ENCODE measurements at places on chromosomes 12 and 14. TPM values are rescaled to one million over a fixed set of nuclear protein-coding genes. Genes with fewer than 3 reads are reported as not detected.

DNA sequence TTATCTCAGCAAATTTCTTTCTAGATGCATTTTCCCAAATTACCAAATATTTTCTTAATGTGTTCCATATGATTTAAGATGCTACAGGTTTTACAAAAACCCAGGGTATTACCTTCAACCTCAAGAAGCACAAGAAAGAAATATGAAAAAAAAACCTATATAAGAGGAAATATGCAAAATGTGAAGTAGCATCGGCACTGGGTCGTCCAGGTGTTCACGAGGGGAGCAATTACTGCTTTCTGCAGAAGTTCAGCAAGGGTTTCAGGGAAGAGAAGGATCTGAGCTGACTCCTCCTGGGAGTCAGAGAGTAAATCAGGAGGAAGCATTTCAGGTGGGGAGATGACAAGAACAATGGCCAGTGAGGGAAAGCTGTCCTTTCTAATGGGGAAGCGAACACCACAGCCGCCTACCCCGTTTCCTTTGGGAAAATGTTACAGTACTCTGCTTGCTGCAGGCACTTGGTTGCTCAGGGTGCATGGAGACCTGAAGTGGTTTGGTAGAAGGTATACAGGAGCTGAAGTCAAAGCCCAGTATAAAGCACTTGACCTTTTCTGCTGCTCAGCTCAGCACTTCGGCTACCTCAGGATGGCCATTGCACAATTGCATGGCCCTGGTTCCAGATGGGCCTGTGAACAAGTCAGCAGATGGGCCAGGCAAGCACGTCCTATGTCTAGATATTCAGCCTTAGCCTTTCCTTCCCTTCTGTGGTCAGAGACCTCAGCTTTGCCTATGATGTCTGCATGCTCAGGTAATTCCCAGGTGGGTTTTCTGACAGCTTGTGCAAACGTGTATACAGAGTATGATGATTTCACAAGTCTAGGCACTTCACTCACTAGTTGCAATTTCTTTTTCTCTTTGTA, 155.6 kb downstream of the PAX9 start:
- DNase-seq, result no peak

ATG101 gene
- 39.8 TPM for total RNA-seq

GRCh38 chr12:49912345-49913255, 8.9 kb upstream of the FAIM2 start:
- no peak for DNase-seq

LYZ gene
- 4.5 TPM for total RNA-seq

- no peak for DNase-seq
These were observed at the start of gene TNFRSF1A for GRCh38 chr12:6341417-6342139. Gene TNFRSF1A (minus strand): TSS chr12:6342076. CDS start chr12:6341814, 262 bp downstream.

DNA sequence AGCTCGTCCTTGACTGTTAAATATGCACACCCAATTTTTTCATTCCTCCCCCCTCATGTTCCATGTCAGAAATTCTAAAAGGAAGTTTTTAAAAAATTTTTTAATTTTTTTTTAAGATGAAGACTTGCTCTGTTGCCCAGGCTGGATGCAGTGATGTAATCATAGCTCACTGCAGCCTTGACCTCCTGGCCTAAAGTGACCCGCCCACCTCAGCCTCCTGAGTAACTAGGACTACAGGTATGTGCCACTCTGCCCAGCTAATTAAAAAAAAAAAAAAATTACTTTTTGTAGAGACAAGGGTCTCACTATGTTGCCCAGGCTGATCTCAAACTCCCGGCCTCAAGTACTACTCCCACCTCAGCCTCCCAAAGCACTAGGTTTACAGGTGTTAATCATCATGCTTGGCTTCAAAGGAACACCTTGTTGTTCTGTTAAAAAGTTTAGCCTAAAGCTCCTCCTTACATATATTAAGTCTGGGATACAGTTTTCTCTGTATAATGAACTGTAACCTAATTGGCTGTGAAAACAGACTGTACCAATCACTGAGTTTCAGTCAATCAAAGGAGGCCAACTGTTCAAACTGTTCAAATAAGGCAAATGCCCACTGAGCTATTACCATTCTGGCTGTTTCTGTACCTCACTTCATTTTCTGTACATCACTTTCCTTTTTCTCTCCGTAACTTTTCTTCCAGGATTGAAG, 17.8 kb downstream of the SDR9C7 start:
- DNase-seq, result no peak

ZNF740 gene
- total RNA-seq, result 5.9 TPM

- peak; percentile 69 for DNase-seq
These were observed 197.0 kb downstream of the DAD1 start for GRCh38 chr14:22391908-22392565.

NRL gene
- not detected for total RNA-seq

DNA sequence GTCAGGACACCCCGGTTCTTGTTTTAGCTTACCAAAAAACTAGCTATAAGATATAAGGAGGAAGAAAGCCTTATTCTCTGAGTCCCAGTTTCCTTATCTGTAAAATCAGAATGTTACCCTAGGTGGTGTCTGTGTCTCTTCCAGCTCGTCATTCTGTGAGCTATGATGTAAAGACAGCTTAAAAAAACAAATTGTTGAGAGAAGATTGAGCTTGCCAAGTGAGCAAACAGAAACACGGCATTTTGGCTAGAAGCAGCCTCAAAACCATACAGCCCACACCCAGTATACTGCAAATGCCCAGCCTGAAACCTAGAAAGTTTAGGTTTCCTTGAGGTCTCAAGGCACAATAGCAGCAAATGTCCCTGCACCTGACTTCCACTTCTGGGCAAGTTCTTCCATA, 151.4 kb downstream of the SSPN start:
- DNase-seq, result no peak

DNA sequence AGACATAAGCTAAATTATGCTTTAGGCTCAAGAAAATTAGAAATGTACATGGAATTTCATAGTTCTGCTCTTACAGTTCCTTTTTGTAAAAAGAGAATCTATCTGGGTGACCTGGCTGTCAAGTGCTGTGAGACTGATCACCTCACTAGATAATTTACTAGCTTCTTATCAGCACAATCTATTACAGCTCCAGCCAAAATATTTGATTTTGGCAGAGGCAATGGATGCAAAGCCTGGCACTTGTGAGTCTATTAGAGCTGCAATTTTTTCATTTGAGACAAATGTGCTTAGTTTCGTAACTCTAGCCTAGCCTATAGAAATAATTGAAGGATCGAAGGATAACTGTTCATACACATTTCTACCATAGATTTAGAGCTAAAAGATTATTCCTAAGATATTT, 927.5 kb downstream of the SLC6A15 start:
- DNase-seq, result no peak

DNA sequence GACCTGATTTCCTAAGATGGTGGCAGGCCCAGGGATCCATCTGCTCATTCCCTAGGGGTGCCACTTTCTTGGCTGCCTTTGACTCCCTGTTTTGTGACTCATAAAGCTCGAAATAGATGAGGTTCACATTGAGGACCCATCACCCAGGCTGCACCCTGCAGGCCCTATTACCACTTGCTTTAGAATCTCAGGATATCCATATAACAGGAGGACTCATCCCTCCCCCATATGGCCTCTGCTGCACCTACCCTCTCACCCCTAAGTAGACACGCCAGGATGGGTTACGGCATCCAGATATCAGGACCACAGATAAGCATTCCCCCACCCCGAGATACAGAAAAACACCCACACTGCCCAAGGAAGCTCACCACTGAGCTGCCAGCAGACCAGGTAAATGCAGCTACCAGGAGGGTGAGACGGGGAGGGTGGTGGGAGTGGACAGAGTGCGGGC, 155.7 kb downstream of the DPF3 start:
- peak; percentile 28 for DNase-seq

- DNase-seq, result no peak
These were observed 151.2 kb downstream of the PLCZ1 start for GRCh38 chr12:18586581-18586980.

- no peak for DNase-seq
These were observed 1.6 kb upstream of the SLC7A8 start for GRCh38 chr14:23185063-23185462.

DNA sequence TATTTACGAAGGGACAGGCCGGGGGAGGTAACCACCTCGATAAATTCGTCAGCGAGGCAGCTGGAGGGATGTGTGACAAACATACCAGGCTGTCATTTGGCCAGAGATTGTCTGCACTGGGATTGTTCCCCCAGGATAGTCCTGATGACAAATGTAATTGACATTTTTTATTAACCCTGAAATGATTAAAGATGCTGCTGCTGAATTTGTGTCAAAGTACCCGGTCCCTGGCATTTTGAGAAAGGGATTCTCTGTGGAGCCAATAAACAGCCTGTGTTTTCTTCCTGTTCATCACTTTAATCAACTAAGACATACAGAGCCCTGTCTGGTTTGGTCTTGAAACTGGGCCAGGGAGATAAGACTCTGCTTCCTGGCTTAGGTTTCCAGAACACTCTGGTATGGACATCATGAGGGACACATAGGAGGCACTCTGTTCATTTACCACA, 117.6 kb downstream of the SLC25A47 start:
- DNase-seq, result no peak

DNA sequence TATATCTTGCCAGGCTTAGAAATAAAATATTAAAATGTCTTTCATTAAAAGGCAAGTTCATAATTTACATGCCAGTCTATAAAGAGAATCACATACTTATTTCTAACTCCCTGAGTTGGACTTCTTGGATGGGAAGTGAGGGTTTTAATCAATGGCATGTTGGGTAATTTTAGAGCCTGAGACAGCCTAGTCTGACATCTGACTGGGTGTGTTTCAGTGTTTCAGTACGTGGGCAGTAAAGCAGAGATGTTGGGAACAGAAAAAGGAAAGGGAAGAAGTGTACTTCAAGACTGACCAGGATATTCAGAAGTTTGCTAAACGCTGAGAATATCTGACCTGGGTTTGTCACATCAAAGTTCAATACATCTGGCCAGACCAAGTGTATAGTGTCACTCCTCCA, 171.8 kb downstream of the BTG1 start:
- DNase-seq, result no peak

DNA sequence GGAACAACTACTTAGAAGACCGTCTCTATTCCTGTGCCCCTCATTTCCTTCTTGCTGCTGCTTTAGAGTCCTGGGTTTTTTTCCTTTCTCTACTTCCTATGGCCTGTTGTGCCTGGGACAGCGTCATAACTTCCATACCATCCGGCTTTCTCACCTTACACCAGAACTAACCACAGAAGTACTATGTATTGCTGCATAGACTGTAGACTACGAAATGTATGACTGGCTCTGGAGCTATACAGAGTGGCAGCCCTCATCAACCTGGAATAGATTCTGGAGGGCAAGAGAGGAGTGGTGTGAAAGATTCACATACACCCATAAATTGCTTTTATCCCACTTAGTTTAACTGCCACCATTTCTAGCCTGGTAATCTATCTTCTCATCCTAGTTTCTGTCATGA, 16.9 kb upstream of the SRP54 start:
- no peak for DNase-seq

GRCh38 chr12:33670284-33670683, 230.7 kb upstream of the SYT10 start:
- no peak for DNase-seq

DNA sequence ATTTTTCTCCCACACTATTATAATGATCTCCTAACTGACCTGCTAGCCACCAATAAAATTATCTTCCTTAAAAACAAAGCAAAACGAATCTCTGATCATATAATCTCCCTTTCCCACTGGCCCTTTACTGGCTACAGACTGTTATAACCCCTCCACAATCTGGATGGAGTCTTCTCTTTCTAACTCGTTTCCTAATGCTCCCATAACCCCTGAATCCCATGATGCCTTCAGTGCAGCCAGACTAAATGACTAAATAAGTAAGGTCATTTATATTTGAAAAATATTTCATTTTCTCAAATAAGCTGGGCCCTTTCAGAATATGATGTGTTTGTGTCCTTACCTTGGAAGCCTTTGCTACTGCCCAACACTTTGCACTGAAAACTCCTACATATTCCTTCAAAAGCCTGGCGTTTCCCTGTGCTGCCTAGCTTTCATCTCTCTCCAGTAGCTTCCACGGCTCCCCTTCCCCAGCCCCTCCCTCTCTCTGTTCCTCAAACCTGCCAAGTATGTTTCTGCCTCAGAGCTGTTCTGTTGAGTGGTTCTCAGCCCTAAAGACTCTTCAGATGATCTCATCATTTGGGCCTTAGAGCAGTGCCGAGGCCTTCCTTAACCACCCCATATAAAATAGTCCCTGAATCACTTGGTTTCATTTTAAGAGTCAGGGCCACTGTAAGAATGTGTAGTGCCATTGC, 91.7 kb downstream of the MYRFL start:
- no peak for DNase-seq

GRCh38 chr14:24706351-24706750, 72.4 kb upstream of the GZMB start:
- DNase-seq, result no peak

DNA sequence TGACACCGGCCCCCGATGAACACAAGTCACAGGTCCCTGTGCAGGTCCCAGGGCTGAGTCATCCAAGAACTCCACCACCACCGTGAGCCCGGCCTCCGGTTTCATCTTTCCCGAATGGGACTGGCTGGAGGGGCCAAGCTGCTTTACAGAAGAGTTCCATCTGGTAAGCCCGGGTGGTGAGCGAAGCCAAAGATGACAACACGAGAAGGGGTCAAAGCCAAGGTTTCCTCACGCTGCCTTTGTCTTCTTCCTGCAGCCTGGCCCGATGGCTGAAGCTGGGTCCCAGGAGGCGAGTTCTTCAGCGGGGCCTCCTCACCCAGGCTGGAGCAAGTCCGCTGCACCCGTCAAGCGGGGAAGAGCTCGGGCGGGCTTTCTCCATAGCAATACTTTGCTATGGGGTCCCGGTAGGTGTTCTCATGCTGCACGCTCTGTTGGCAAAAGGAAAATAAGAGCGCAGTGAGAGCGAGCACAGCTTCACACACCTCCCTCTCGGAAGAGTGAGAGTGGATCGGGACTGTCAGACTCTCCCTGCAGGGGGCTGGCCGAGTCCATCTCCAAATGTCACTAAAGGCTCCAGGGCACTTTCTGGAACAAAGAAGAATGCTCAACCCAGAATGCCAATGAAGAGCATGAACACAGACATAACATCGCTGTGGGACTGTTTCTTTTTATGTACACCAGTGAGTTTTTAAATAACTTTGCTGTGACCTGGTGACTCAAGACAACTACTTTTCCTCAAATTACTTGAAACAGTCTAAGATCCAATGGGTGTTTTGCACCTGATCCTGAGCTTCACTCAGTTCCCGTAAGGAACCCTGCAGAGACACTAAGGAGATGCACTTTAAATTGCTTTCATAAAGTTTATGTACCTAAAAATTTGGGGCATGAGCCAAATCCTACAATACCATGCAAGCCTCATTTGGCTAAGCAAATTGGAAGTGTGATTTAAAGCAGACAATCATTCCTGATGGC, 20.1 kb downstream of the SPRING1 start:
- DNase-seq, result peak; percentile 80

DNA sequence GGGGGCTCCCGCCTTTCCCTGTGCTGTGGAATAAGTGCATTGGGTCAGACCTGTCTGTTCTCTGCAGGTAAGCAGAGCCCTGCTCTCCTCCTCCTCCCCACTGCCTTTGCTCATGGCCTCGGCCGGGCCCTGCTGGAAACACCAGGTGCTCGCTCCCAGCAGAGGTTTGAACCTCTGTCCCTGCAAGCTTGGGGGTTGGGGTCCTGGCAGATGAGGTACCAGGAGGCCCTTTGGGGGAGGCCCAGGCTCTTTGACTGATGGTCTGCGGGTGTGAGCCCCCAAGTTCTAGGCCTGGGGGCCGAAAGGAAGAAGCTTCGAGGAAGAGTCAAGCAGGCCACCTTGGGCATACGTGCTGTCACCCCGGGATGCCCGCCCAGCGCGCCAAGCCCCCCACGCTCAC, 22.1 kb upstream of the CEP170B start:
- DNase-seq, result no peak

All from ascending aorta (tissue), 2 donors.